ENCODE measurements at places on chromosomes 1 and 21.

DNA sequence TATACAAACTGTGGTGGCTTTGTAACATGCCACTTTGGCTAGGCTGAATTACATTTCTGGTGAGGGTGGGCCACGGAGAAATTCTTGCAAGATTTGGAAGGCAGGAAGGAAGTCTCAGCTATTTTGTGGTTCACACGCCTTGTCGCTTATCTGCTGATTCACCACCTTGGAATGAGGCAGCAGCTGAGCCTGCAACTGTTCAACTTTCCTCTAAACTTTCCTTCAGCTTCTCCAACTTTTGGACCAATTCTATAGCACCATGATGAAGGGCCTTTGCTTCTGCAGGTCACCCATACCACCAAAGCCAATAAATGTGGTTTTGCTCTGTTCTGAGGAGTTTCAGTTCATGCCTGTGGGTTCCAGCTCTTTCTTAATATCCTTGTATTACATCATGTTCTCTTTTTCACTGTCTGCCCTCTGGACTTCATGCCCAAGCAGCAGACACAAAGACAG is 337.6 kb upstream of the SNX7 start:
- no peak for DNase-seq

DNA sequence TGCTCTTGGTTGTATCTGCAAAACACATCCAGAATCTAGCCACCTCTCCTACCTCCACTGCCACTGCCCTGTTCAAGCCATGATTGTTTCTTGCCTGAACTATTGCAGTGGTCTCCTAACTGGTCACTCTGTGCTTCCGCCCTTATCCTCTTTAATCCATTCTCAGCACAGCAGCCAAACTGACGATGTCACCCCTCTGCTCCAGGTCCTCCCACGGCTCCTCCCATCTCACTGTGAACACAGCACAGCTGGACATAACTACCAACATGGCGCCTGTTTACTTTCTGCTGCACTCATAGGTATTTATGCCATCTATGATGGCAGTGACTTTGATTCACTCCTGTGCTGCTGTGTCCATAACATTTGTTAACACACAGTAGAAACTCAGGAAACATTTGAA is 406.7 kb downstream of the DISC1 start:
- no peak for DNase-seq

DNA sequence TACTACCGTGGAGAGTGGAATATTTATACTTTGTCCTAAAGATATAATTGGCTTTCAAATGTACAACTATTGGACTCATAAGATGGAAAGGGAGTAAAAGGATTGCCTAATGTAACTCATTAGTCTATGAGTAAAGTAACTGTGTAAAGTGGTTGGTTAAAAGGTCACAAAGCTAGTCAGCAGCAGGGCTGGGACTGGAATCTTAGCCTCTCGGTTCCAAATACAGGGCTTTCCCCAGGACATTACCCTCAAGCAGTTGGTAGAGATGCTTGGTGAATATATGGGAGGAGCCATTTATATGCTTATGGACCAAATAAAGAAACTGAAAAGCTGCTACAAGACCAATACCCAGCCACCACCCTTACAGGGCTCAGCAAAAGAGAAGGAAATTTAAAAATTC is 283.7 kb downstream of the HLX start:
- DNase-seq = no peak

DNA sequence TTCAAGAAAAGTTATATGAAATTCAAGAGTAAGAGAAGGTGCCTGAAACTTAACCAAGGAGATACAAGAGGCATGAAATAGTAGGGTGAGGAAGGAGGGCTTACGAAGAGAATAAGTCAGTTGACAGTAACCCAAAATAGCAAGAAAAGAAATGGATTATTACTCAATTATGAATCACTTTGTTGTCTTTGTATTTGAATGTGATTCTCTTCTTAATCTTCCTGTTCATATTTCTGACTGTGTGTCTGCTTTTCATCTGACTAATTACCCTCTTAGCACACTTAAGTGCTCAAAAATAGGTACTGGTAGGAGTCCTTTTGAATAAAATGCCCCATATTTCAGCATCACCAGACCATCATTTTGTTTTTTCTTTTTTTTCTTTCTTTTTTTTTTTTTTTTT is 39.4 kb downstream of the GLMN start:
- DNase-seq = no peak
